ENCODE measurements at places on chromosomes 13 and 19.

GRCh38 chr19:48817585-48818124 is 6.8 kb upstream of the BCAT2 start:
- DNase-seq, result no peak

DNA sequence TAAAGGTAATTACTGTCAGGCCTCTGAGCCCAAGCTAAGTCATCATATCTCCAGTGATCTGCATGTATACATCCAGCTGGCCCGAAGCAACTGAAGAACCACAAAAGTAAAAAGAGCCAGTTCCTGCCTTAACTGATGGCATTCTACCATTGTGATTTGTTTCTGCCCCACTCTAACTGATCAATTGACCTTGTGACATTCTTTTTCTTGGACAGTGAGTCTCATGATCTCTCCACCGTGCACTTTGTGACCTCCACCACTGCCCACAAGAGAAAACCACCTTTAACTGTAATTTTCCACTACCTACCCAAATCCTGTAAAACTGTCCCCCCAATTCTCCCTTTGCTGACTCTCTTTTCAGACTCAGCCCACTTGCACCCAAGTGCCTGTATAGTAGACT is 17.2 kb upstream of the CXCL17 start:
- no peak for DNase-seq

- DNase-seq, result peak; percentile 22
These were observed 630 bp downstream of the RAP2A start for GRCh38 chr13:97434397-97435201.

GRCh38 chr13:47518530-47518929 is 482.5 kb downstream of the SUCLA2 start:
- DNase-seq, result no peak
